Frontal cortex (tissue), 4 donors: ENCODE measurements at places on chromosomes 4 and X. TPM values are rescaled to one million over a fixed set of nuclear protein-coding genes. Genes with fewer than 3 reads are reported as not detected.

DNA sequence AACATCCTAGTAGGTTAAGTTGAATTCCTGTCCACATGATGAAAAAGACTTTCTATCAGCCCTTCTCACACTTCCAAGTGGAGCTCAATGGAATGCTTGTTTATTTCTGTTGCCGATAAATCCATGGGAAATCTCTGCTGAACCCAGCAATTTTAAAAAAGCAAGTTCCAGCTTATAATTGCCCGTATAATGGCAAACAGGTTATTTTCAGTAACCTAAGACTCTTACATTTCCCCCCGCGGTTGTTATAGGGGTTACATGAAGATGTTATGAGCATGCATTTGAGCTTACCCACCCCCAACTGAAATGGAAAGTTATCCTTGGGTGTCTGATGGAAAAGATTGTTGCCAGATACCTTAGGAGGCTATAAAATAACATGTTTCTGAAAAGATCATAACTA lies 136.2 kb downstream of the PALLD start:
- DNase-seq: no peak

GRCh38 chr4:36549992-36550391 lies 268.6 kb downstream of the DTHD1 start:
- DNase-seq: no peak

GRCh38 chr4:70589785-70590184 lies 2.3 kb upstream of the AMBN start:
- no peak for DNase-seq

GRCh38 chrX:99795495-99795894 lies 614.6 kb downstream of the PCDH19 start:
- no peak for DNase-seq

DNA sequence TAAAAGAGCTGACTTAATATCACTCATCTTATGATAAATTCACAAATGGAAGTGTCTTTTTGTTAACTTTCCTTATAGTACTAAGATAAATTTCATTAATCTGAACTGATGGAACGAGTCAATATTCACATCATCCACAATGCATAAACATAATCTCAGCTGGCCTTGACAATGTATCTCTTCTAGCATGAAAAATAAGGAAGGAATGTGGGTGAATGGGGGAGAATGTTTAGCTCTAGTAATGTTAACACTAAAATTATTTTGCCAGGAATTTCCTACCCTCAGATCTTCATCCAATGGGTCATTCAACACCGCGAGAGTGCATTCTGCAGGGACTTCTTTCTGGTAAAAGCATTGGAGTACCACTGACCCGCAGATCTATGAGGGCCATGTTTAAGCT lies 15.8 kb downstream of the TRPC3 start:
- DNase-seq: no peak

DNA sequence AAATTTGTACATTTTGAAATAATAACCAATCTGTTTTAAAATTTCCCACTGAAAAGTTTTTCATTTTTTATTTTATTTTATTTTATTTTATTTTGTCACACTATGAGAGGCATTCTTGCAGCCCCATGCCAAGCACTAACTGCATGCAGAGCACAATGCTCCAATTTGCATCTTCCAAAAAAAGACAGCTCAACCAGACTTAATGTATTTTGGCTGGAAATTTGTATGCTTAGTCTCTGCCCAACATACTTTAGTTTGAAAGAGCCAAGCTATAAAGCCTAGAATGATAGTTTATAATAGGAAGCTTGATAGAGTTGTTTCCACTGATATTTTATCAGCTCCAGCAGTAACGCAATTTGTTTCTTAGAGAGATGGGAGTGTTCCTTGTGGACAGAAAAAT lies 235.5 kb downstream of the GALNTL6 start:
- no peak for DNase-seq

- no peak for DNase-seq
These were observed 1.9 kb downstream of the PPARGC1A start for GRCh38 chr4:23887989-23888388.

DNA sequence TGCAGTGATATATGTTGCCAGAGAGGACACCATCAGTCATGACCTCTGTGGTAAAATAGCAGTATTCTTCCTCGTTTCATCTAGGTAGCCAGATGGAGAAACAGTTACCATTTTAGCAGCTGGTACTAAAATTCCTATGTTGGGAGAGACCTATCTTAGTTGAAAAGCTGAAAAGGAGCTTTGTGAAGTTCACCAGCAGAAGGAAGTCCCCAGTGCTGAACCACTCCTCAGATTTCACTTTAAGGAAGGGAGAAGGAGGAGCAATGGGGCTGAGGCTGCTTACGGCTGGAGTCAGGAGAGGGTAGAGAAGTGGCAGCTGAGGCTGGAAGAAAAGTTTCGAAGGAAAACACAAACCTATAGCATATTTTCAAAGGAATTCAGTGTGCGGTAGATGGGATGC lies 103.7 kb downstream of the ATXN3L start:
- no peak for DNase-seq

GRCh38 chr4:14615671-14616070 lies 386.6 kb upstream of the CPEB2 start:
- DNase-seq: no peak

DNA sequence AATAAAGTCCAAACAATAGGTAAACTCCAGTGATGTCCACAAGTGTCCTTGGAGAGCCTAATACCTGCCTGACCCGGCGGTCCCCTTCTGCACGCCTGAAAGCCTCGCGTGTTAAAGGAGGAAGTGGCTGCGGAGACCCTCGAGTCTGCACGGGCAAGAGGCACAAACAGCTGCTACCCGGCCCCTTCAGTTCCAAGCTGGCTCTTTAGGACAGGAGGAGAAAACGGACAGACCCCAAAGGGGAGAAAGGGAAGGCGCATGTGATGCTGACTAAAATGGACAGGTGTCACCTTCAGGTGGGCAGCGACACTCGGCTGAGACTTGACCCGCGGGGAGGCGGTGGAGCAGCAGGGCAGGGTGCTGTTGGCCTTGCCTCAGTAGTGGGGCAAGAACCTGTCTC lies 102.7 kb upstream of the TENM3 start:
- no peak for DNase-seq

DNA sequence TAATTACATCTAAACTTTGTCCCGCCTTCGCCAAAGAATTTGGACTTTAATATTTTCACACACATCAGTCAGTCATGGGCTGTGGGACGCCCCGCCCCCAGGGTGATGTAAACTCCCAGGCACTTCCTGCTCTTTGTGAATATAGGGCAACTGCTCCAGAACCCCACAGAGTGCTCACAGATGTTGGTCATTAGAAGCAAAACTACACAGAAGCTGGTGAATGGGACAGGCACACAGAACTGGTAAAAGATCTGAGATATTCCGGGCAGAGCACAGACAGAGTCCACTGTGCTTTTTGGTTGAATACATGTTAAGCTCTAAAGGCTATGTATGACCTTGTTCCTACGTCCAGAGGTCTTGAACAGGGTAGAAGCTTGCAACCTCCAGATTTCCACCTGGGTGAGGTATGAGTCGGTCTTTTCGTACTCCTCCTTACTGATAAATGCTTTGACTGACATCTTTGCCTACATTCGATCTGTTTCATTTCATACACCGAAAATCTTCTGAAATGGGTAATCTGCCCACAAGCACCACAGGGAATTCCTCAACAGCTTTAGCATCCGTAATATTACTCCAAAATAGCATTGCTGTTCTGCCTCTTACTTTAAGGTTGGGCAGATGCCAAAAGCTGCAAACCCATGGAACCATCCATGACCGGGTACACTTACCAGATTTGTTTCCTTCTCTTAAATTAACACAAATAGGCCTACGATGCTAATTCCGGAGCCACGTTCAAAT lies 144.6 kb downstream of the AMELX start:
- no peak for DNase-seq

DNA sequence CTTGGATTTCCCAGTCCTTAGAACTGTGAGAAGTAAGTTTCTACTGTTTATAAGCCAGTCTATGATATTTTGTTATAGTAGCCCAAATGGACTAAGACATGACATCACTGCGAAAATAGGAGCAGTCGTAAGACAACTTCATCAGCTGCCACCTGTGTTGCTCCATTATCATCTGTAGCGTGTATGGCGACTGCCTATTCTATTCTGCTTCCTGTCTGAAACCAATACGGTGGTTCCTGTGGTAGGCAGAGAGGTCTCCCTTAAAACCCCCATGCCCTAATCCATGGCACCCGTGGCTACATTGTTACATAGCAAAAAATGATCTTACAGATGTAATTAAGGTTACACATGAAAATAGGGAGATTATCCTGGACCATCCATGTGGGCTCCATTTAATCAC lies 105.4 kb upstream of the FAT1 start:
- DNase-seq: no peak

GRCh38 chr4:93827272-93827947 lies 1.1 kb upstream of the ATOH1 start:
- no peak for DNase-seq

- no peak for DNase-seq
These were observed 81.8 kb downstream of the F11 start for GRCh38 chr4:186347743-186348142.

DNA sequence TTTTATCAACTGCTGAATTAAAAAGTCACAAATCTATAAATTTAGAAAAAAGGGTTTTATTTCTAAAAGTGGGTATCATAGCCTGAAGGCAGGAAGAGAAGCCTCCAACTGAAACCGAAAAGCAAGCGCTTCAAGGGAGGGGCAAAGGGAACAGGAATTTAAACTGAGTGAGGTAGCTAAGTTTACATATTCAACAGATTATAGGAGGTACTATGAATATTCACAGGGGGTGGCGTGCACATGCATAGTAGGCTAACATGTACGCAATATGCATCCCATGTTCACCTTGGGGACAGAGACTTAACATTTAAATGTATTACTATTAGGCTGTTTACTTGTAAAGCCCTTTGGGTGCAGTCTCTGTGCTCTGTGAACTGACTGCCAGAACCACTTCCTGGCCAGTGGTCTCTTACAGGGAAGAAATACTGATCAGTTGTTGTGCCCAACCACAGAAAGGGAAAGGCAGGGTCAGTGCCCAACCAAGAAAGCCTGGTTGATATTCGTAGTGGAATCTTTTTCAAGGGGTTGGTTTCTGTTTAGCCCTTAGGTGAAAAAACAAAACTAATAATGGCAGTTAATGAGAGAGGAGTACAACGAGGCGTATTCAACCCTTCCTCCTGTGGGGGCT lies 168.7 kb upstream of the GALNTL6 start:
- no peak for DNase-seq

DNA sequence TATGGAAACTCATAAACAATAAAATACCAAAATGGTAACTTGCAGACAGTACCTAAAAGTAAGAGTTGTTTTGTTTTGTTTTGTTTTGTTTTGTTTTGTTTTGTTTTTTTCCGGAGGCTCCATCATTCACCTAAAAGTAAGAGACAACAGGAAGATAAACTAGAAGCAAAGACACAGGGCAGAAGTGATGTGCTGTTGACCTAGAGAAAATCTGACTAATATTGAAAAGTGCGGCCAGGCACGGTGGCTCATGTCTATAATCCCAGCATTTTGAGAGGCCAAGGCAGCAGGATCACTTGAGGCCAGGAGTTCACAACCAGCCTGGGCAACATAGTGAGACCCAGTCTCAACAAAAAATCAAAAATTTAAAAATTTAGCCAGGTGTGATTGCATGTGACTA lies 5.6 kb upstream of the CENPC start:
- DNase-seq: no peak

DNA sequence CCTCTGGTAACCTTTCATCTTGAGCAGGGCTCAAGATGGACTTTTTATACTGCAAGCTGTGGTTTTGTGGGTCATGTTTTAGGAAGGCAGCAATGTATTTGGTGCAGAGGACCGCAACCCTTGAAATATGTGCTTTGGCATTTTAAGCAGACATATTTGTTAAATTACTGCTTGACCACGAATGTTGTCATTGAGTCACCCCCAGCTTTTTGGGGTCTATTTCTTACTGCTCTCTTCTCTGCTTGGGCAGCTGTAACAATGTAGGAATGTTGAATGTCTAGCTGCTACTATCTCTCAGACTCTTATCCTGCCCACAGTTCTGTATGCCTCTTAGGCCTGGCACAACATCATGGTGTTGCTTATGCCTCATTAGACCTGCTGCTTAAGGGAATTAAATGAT lies 6.0 kb downstream of the RBPJ start:
- DNase-seq: no peak

- DNase-seq: no peak
These were observed 90.4 kb upstream of the RAB40AL start for GRCh38 chrX:102846544-102847236.

- no peak for DNase-seq
These were observed 66.3 kb downstream of the TSPAN7 start for GRCh38 chrX:38627683-38628082.

GRCh38 chrX:19707246-19707871 lies 180.0 kb downstream of the SH3KBP1 start:
- no peak for DNase-seq

- peak; percentile 2 for DNase-seq
These were observed 93.2 kb upstream of the ATP8A1 start for GRCh38 chr4:42750091-42750490.

GRCh38 chr4:107379054-107379869 lies 340.8 kb downstream of the PAPSS1 start:
- no peak for DNase-seq

DNA sequence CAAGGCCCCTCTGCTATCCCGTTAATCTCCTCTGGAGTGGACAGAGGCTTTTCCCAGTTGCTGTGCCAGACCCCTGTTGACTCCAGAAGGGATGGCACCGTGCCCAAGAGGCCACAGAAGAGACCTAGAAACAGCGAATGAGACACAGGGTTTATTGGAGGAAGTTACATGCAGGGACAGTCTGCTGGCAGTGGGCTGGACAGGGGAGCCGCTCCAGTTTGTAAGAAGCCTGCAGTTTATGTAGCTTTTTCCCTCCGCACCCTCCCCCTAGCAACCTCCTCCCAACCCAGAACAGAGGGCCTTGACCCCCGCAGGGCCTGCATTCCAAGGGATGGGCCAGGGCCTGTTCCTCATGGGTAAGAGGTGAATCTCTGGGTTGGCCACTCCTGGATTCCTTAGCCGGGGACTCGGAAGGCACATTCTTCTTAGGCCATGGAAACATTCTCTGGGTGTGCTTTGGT lies 216.8 kb upstream of the PSAPL1 start:
- DNase-seq: no peak

DNA sequence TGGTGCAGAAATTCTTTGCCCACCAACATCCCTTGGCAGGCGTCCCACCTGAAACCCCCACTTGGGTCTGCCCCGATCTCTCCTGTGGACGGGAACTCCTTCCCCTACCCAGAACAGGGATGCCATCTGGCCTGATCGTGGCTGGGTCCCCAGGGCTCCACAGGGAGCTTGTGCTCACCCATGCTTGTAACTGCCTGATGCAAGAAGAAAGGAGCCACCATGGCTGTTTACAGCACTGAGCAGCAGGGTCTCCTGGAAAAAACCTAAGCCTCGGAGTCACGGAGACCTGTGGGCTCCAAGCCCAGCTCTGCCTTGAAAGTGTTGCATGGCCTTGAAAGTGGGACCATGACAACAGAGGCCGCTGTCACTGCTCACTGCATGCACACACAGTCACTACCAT lies 101.5 kb upstream of the AFAP1 start:
- DNase-seq: no peak

Gene CACNA1F
- under 0.01 TPM for total RNA-seq

Gene PPP1R2C
- total RNA-seq: not detected

Gene ATP2B3
- total RNA-seq: 7.3 TPM

Gene TSPAN6
- total RNA-seq: 33.0 TPM

Gene HTR2C
- 11.0 TPM for total RNA-seq

Gene NDUFC1
- 32.2 TPM for total RNA-seq

Gene MAGEE2
- total RNA-seq: 4.9 TPM

Gene ASB11
- not detected for total RNA-seq

Gene MTHFD2L
- 44.0 TPM for total RNA-seq

Gene EMCN
- 2.9 TPM for total RNA-seq
